ENCODE measurements at places on chromosomes 7 and 10.

GRCh38 chr10:84181631-84182030 lies 8.0 kb downstream of the GPR15LG start:
- DNase-seq: no peak

GRCh38 chr10:121352231-121352855 lies 245.9 kb downstream of the FGFR2 start:
- DNase-seq: no peak

DNA sequence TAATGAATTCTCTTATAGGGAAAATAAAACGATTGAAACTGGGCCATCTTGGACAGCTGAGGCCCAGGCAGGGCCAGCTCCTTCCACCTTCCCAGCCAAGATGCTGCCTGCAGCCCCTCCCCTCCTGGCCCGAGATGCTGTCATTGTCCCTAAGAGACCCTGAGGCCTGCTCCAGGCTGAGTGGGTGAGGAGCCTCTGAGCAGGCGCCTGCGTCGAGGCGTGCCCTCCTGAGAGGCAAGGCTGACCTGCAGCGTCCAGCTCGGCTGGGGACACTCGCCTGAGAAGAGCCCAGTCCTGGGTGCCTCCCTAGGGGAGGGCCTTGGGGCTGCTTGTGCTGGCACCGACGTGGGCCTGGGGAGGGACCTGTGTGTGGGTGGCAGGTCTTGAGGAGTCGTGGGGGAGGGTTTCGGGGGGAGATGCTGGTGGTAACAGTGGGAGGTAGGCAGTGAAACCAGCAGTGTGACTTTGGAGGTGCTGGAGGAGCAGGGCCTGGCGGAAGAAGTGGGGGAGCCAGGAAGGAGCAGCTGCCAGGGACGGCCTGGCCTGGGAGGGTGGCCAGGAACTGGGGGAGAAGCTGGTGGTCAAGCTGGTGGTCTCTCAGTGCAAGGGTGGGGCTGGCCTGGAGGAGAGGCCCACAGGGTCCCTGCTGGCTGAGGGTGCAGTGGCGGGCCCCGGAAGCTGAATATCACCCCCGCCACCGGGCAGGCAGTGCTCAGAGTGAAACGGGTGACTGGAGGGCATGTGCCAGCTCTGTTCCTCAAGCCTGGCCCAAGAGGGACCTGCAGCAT lies 7.9 kb downstream of the GPR146 start:
- no peak for DNase-seq

DNA sequence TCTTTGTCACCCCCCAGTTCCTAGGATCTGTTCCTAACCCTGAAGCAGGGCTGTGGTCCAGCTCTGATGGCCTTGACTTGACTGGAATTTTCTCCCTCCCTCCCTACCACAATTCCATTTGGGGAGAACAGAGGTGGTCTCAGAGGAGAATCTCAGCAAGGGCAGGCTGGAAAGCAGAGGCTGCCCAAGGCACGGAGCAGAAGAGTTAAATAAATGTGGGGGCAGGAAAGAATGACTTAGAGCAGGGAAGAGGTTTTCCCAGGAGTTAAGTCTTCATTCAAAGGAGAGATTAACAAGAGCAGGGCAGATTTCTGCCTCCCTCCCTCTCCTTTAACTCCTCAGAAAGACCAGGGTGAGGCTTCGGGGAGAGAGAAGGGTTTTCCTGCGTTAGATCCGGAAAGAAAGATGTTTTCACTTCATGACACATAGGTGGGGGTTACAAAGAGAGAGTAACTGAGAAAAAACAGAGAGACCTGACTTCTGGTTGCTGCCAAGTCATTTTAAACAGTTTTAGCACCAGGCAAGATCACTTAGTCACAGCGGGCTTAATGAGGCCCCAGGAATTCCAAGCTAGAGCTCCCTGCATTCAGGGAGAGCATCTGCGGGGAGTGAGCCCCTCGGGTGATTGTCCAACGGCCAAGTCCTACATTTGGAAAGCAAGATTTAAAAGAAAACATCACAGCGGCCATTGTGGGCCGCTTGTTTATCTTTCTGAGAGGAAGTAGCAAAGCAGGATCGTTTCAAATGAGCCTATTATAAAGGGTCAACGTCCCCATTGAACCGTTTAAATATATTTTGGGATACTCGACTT lies 78.7 kb downstream of the ARHGAP22 start:
- DNase-seq: peak; percentile 52

- DNase-seq: no peak
Measured at GRCh38 chr7:84535580-84536270, 341.1 kb upstream of the SEMA3A start.

DNA sequence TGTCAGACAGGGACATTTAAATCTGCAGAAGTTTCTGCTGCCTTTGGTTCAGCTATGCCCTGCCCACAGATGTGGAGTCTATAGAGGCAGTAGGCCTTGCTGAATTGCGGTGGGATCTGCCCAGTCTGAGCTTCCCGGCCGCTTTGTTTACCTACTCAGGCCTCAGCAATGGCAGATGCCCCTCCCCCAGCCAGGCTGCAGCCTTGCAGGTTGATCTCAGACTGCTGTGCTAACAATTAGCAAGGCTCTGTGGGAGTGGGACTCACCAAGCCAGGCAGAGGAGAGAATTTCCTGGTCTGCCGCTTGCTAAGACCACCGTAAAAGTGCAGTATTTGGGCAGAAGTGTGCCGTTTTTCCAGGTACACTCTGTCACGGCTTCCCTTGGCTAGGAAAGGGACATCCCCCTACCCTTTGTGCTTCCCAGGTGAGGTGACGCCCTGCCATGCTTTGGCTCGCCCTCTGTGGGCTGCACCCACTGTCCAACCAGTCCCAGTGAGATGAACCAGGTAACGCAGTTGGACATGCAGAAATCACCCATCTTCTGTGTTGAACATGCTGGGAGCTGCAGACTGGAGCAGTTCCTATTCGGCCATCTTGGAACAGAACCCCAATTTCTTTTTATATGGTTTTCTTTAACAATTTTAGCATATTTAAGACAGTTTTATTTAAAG lies 28.4 kb upstream of the VWDE start:
- peak; percentile 82 for DNase-seq

GRCh38 chr10:112949143-112949823 lies 764 bp upstream of the TCF7L2 start:
- DNase-seq: no peak

- DNase-seq: no peak
Measured at GRCh38 chr10:80589726-80590373, 52.1 kb downstream of the SH2D4B start.

DNA sequence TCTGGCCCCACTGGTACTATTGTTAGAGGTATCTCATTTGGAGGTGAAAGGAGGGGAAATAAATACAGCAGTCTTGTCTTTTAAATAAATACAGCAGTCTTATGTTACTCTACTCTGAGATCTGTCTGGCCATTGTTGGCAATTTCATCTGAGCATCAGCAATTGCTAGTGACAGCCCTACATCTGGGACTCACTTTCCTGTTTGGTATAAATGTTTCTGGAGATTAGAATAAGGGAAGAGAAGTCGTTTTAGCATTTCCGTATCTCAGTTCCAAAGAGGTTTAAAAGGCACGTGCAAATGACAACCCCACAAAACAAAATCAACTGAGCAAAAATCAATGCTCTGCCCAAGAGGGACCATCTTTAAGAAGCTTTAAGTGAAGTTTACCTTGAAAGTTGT lies 18.1 kb upstream of the CNNM2 start:
- no peak for DNase-seq

- no peak for DNase-seq
Measured at GRCh38 chr10:77500754-77501151, 136.9 kb downstream of the KCNMA1 start.

GRCh38 chr10:100114976-100115770 lies 33.5 kb upstream of the CPN1 start:
- DNase-seq: no peak

- no peak for DNase-seq
Measured at GRCh38 chr7:19489162-19489820, 219.5 kb downstream of the POLR1F start.

Data from islet precursor cell (in vitro differentiated cells).